ENCODE measurements at places on chromosomes 6 and 20. TPM values are rescaled to one million over a fixed set of nuclear protein-coding genes. Genes with fewer than 3 reads are reported as not detected.

DNA sequence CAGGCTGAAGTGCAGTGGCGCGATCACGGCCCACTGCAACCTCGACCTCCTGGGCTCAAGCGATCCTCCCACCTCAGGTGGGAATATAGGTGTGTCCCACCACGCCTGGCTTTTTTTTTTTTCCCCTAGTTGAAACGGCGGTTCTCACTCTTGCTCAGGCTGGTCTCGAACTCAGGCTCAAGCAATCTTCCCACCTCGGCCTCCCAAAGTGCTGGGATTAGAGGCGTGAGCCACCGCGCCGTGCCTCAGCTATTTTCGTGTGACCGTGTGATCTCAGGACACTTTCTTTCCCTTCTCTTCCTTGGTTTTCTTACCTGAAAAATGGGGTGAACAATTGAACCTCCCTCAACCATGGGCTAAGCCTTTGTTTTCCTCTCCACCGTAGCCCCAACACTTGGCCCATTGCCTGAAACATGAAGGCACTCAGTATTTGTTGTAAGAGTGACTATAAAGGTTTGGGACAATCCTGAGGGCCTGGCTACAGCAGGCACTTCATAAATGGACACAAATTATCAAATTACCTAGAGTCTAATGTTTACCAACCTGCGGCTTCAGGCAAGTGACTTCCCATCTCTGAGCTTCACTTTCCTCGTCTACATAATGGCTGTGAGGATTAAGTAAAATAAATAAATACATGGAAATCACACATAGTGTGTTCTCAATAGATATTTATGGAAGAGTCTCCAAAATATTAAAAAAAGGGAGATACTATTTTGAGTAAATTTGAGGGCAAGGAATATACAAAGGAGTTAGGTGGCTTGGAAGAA, 31.4 kb upstream of the ID1 start:
- no peak for DNase-seq

DNA sequence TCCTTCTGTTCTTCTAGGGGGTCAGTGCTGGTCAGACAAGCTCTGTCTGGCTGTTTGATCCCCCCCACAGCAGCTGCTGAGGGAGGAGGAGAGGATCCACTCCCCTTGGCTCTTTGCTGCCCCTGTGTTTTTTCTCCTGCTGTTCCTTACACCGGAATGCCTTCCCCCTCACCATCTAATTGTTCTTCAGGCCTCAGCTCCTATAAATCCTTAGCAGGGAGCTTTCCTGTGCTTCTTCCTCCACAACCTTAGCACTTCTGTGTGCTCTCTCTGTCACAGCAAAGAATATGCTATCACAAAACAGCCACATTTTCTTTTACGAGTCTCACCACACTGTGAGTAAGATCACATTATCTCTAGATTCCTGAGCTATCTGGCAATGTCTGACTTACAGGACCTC, 196.6 kb downstream of the OTOR start:
- no peak for DNase-seq

GRCh38 chr20:13092111-13092510, 83.3 kb downstream of the SPTLC3 start:
- DNase-seq: no peak

- DNase-seq: no peak
These were observed 18.7 kb downstream of the CNKSR3 start for GRCh38 chr6:154491567-154492470.

Gene RING1
- 15.2 TPM for total RNA-seq
